B cell (primary cell): ENCODE measurements at places on chromosomes 4 and X.

- DNase-seq: no peak
- H3K27me3 ChIP-seq: peaks cover 2% of the 10 kb centered on the region
- H3K27ac ChIP-seq: no peak overlapping the region
- H3K36me3 ChIP-seq: no peaks in the 10 kb centered on the region
- no peaks in the 10 kb centered on the region for H3K4me1 ChIP-seq
- no peak overlapping the region for H3K4me3 ChIP-seq
Observed at GRCh38 chrX:153158319-153158718, 20.8 kb upstream of the MAGEA1 start.

DNA sequence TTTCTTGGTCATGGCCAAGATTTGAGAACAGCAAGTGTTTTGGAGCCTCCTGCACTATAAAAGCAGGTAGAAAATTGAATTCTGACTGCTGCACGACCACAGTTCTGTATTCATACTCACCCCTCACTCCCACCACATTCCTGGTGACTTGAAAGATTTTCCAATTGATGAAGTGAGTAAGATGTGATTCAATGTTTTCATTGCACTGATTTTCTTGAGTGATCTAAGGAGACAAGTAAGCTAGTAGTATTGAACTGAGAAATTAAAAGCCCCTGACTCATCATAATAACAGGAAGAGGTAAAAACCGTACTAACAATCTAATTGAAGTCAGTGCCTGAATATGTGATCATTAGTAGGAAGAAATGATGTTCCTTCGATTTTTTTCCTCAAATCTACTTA is 6.1 kb upstream of the SEC24D start:
- no peaks in the 10 kb centered on the region for H3K4me1 ChIP-seq
- H3K27ac ChIP-seq: no peak overlapping the region

GRCh38 chrX:70046978-70047377 is 2.8 kb downstream of the AWAT2 start:
- H3K27ac ChIP-seq: no peak overlapping the region
- H3K4me1 ChIP-seq: no peaks in the 10 kb centered on the region
- no peak overlapping the region for H3K4me3 ChIP-seq
- DNase-seq: no peak
- H3K36me3 ChIP-seq: no peaks in the 10 kb centered on the region

DNA sequence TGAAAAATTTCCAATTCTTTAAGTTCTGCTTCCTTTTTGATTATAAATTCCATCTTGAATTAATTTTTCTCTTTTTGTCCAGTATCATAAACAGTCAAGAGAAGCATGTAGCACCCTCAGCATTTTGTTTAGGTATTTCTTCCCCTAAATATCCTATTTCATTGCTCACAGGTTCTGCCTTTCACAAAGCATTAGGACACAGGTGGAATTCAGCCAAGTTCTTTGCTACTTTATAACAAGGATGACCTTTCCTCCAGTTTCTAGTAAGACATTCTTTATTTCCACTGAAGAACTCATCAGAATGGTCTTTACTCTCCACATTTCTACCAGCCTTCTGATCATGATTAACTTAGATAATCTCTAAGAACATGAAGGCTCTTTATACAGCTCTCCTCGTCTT is 7.4 kb downstream of the SLC9B1 start:
- no peaks in the 10 kb centered on the region for H3K4me1 ChIP-seq
- DNase-seq: no peak
- H3K27me3 ChIP-seq: no peaks in the 10 kb centered on the region
- H3K4me3 ChIP-seq: no peak overlapping the region
- no peak overlapping the region for H3K27ac ChIP-seq

GRCh38 chr4:41913509-41913908 is 21.7 kb upstream of the TMEM33 start:
- H3K27ac ChIP-seq: no peak overlapping the region
- no peaks in the 10 kb centered on the region for H3K4me1 ChIP-seq
- no peaks in the 10 kb centered on the region for H3K36me3 ChIP-seq
- no peak for DNase-seq
- no peak overlapping the region for H3K4me3 ChIP-seq

GRCh38 chrX:108601276-108601675 is 135.1 kb downstream of the IRS4 start:
- H3K36me3 ChIP-seq: no peaks in the 10 kb centered on the region
- H3K4me1 ChIP-seq: no peaks in the 10 kb centered on the region
- H3K4me3 ChIP-seq: no peak overlapping the region
- no peak for DNase-seq
- no peak overlapping the region for H3K27ac ChIP-seq
- no peaks in the 10 kb centered on the region for H3K27me3 ChIP-seq

DNA sequence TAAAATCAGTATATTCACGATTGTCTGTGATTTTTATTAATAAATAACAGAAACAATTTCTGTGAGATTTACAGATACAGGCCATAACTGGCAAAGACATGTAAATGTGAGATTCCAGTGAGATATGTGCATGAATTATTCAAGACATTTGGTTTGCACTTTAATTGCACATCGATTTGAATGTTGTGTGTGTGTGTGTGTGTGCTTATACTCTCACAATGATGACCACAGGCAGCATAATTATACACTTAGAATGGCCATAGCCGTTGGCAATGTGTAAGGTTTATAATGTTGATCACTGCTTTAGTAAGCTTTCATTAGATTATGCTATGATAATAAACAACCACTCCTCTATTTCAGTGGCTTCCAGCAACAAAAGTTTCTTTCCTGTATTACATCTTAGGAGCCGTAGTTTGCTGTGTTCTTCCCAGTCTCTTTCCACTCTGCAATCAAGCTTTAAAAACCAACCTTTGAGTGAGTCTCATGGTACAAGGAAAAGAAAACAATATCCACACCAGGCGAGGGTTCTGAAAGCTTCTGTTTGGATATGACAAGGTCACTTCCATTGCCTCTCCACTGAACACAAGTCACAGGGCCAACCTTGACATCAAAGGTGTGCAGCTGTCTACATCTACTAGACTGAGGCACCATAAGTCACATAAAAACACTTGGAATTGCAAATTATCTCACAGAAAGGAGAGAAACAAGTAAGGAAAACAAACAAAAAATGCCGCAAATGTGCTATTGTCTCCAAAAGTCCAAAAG is 897.7 kb downstream of the RAB28 start:
- H3K27ac ChIP-seq: no peak overlapping the region
- no peaks in the 10 kb centered on the region for H3K27me3 ChIP-seq
- H3K4me3 ChIP-seq: no peak overlapping the region
- H3K4me1 ChIP-seq: no peaks in the 10 kb centered on the region
- DNase-seq: no peak
- no peaks in the 10 kb centered on the region for H3K36me3 ChIP-seq

GRCh38 chr4:99166544-99166943 is 22.4 kb upstream of the ADH4 start:
- no peak overlapping the region for H3K27ac ChIP-seq
- no peaks in the 10 kb centered on the region for H3K27me3 ChIP-seq
- H3K4me1 ChIP-seq: no peaks in the 10 kb centered on the region

DNA sequence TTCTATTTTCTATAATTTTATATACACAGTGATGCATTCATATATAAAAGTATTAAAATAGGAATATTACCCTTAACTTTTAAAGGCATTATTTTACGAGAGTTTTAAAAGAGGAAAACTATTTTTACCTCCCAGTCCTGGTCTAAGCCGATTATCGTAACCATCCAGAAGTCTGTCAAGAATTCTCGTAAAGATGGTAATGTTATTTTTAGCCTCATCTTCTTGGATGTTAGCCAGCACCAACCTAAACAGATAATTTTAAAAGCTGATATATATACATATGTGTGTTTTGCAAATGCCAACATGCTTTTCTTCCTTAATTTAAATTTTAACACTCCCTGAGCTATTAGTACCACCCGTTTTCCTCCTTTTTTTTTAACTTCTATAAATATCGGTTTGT is 4.0 kb downstream of the GABRA2 start:
- H3K27me3 ChIP-seq: peaks cover 1% of the 10 kb centered on the region
- no peaks in the 10 kb centered on the region for H3K4me1 ChIP-seq
- no peaks in the 10 kb centered on the region for H3K36me3 ChIP-seq

GRCh38 chrX:18424482-18425198 is 768 bp upstream of the CDKL5 start:
- DNase-seq: peak; percentile 60
- H3K27me3 ChIP-seq: no peaks in the 10 kb centered on the region
- peak overlapping the region; percentile 65 for H3K27ac ChIP-seq
- no peaks in the 10 kb centered on the region for H3K36me3 ChIP-seq
- peak overlapping the region; percentile 79 for H3K4me3 ChIP-seq

DNA sequence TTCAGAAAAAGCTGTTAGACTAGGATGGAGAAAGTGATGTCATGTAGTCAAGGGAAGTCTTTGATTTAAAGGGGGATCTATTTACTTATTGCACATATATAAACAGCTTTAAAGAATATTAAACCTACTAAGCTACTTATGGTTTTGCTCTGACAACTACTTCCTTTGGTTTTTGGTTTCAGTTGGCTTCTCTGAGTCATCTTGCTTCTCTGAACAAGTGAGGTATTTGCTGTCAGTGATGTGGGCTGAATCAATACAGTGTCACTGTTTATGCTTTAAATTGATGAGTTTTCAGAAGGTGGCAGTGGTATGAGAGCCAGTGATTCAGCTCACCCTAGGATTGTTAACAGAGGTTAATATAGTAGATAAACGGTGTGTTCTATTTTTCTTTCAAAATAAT is 75.1 kb downstream of the CEP44 start:
- DNase-seq: no peak
- H3K36me3 ChIP-seq: no peaks in the 10 kb centered on the region
- H3K27ac ChIP-seq: no peak overlapping the region
- no peak overlapping the region for H3K4me3 ChIP-seq
- no peaks in the 10 kb centered on the region for H3K4me1 ChIP-seq

DNA sequence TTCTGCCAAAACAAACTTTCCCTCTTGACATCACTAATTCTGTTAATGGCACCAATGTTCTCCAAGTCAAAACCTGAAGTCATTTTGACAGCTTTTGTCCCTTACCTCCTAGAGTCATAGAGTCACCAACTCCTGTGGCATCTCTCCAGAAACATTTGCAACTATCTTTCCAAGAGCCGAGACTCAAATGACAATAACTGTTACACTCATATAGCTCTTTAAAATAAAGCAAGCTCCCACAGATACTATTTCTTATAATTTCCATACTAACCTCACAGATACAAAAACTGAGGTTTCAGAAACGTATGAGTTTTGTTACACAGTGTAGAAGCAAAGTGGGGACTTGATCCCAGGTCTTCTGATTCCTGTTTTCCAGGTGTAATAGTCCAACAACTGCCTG is 18.3 kb downstream of the GPRIN3 start:
- H3K27ac ChIP-seq: no peak overlapping the region
- no peaks in the 10 kb centered on the region for H3K36me3 ChIP-seq
- DNase-seq: no peak
- peaks cover 19% of the 10 kb centered on the region for H3K4me1 ChIP-seq
- H3K4me3 ChIP-seq: no peak overlapping the region

- H3K27me3 ChIP-seq: no peaks in the 10 kb centered on the region
- no peak overlapping the region for H3K4me3 ChIP-seq
- DNase-seq: peak; percentile 54
Observed at GRCh38 chr4:95165926-95166524, 382.7 kb downstream of the UNC5C start.

DNA sequence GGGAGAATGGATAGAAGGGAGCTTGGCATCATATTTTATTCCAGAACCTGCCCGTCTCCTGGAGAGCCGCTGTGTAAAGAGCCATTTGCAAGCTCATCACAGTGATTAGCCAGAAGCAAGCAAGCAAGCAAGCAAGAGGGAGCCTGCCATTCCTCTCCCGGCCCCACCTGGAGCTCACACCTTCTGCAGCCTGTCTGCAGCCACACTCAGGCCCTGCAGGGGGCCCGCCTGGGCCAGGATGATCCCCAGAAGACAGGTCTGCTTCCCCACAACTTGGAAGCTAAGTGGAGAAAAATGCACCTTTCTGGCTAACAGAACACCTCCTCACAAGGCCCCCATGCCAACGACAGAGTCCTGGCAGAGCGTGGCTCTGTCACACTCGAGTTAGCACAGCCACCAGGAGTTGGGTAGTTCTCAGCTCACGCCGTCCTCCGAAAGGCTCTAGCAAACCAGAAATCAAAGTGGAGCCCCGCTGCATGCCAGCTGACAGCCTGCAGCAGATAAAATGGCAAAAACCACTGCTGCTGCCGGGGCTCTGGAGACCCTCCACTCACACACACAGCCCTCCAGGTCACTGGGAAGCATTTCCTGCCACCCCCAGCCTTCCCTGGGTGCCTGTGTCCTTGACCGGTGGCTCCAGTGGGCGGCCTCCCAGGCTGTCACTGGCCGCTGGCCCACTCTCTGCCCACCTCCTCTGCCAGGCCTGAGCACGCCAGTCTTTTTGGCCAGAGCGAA is 54.9 kb downstream of the DCTD start:
- peaks cover 14% of the 10 kb centered on the region for H3K27me3 ChIP-seq
- H3K4me1 ChIP-seq: no peaks in the 10 kb centered on the region
- H3K27ac ChIP-seq: no peak overlapping the region
- no peak for DNase-seq
- no peak overlapping the region for H3K4me3 ChIP-seq
- H3K36me3 ChIP-seq: no peaks in the 10 kb centered on the region

DNA sequence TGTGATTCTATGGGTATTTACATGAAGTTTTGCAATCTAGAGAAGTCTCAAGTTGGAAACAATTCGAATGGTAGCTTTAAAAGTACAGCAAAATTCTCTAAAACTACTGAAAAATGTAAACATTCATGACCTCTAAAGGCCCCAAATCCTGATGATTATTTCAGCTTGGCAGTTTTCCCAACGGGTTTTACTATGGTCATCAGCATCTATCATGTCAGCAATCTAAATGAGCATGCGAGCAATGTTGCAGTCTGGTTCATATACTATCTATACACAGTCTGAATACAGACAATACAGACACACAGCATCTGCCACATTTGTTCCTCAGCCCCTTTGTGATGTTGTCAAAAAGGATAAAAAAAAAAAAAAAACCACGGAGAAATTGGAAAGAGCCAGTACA is 790.3 kb upstream of the HTR2C start:
- H3K27me3 ChIP-seq: no peaks in the 10 kb centered on the region
- H3K4me3 ChIP-seq: no peak overlapping the region
- DNase-seq: no peak
- no peaks in the 10 kb centered on the region for H3K36me3 ChIP-seq
- no peak overlapping the region for H3K27ac ChIP-seq
- peaks cover 5% of the 10 kb centered on the region for H3K4me1 ChIP-seq

DNA sequence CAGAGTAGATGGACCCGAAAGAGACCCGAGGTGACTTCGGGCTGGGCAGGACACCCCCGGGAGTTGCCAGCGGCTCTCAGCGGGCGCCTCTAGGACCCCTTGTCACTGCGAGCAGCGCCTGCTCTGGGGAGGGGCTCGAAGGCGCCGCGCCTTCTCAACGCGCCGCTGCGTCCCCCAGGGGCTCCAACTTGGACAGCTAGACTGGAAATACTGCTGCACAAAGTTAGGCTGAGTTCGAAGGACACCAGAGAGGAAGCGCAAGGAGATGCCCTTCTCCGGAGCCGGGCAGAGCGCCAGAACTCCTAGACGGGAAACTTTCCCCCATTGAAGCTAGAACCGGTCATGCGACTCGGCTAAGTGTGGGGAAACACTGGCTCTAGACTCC is 493 bp upstream of the KCNIP4 start:
- no peak overlapping the region for H3K27ac ChIP-seq
- no peak for DNase-seq
- no peaks in the 10 kb centered on the region for H3K36me3 ChIP-seq
- H3K4me1 ChIP-seq: no peaks in the 10 kb centered on the region
- H3K4me3 ChIP-seq: no peak overlapping the region
